ENCODE measurements at places on chromosomes 16 and 17.

DNA sequence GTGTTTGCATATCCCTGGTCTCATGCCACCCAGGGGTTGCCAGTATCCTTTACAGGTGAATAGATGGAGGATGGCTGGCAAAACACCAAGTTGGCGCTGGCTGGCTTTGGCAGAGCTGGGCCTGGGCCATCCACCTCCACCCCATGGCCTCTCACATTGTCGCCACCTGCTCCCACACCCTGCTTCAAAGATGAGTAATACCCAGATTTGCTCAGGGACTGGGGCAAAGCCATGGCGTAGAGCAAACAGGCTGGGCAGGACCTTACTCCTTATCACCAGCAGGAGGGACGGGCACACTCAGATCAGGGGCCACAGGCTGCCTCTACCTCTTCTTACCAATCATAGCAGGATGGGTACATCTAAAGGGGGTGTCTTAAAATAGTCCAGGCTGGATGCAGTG lies 24.3 kb downstream of the PLA2G10 start:
- DNase-seq: peak; percentile 34

GRCh38 chr17:78555746-78556401 lies 21.3 kb downstream of the DNAH17 start:
- DNase-seq: no peak

- DNase-seq: no peak
Observed at GRCh38 chr16:6019490-6019991, 921.9 kb upstream of the EEF2KMT start.

DNA sequence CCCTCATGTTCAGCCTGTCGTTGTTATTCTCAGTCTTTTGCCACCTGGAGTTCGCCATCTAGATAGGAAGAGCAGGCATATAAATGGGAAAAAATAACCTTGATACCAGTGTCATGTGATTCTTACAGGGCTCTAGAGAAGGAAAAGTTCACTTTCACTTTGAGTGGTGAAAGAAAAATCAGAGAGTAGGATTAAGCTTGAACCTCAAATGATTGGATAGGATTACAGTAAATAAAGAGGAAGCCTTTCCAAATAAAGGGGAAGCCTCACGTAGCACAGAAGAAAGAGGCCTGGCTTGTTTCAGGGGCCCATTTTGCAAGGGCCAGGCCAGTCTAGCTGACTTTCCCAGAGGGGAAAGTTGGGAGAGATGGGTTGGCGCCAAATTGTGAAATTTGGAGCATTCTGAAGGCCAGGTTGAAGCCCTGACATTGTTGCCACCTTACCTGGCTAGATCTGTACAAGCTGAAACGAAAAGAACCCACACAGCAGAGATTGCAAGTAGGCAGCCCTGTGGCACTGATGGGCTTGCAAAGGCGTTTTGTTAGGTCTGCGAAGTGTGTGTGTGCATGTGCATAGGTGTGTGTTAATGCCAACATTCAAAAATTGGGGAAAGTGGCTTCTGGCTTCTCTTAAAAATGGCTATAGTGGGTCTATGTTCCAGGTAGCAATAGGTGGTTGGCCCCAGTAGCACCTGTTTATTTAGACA lies 38.8 kb downstream of the TMC6 start:
- DNase-seq: no peak

GRCh38 chr17:57970710-57971109 lies 15.5 kb upstream of the CUEDC1 start:
- no peak for DNase-seq

DNA sequence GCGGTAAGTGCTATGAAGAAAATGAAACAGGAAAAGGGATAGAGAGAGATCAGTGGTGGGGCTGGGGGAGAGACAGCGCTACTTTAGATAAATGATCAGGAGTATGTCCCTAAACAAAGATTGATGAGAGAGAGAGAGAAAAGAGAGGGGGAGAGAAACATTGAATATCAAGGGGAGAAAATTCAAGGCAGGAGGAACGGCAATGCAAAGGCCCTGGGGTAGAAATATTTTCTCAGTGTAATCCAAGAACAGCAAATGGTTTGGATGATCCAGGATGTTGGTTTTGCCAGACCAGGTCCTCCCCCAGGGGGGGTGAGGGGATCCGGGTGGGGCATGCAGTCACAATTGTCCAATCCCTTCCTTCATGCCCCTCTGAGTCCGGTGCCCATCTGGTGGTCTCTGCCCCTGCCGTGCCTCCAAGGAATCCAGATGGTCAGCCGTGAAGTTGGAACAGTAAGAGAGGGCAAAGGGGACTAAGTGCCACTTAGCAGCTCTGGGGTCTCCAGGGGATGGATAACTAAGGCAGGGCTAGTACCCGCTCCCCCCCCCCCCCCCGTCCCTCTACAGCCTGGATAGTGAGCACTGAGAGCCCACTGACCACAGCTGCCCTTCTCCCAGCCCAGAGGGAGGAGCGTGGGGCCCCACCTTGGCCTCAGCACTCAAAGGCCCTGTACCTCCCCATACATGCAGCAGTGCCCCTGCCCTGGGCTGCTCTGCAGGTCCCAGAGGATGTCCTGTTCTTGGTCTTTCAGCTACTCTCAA lies 43.7 kb downstream of the TMEM132E start:
- no peak for DNase-seq

DNA sequence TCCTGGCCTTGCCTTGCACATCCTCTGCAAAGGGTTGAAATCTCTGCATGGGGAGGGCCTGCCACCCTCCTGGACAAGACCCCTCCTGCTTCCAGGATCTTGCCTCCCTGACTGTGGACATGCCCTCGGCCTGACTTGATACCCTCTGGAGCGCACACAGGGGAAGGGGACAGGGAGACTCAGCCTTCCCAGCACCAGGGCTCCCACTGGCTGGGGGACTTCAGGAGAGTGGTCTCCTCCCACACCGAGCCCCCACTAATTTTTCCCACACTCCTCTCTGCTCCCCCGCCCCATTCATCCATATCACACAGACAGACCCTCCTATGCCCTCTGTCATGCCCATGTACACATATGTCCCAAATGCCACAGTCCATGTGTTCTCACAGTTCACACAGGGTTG lies 14.3 kb downstream of the SGCA start:
- no peak for DNase-seq

DNA sequence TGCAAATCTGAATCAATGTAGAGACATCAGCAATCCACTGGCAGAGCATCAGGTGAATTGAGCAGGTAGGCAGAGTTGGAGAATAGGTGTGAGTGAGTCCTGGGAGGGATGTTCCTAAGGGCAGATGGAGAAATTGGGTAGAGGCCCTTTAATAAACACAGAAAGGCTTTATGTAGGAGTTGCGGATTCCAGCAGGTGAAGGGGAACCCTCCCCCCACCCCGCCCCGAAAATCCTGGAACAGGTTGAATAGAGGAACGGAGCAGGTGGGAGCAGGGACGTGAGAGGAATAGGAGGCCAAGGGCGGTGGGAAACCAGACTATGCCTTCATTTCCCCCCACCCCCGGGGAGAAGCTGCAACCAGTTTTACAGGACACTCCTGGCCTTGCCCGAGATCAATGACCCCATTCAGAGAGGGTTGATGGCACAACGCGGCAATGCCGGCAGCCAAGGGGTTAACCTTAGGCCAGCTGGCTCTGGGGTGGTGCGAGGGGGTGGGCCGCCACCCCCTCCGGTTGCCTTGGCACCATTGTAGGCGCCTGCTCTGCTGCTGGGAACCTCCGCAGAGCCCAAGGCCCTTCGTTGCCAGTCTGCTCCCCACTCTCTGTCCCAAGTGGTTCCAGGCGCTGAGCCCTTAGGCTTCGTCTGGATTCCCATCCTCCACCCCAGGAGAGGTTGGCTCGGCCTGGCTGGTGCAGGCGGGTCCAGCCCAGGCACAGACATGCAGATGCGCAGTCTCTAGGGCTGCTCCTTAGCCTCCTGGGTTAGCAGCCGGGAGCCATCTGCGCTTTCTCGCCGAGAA lies 814 bp upstream of the RUNDC3A start:
- DNase-seq: peak; percentile 69

DNA sequence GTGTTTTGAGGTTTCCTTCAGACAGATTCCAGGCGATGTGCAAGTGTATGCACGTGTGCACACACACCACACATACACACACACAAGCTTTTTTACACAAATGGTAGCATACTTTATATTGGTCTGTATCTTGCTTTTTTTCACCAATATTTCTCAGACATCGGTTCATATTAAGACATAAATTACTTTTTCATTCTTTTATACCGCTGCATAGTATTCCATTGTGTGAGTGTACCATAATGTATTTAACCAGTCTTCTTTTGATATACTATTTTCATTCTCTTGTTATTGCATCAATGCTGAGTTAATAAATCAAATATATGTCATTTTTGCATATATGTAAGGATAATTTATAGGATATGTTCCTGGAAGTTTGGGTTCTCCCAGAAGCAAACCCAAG lies 22.4 kb upstream of the ITGAX start:
- DNase-seq: no peak

GRCh38 chr17:48137656-48138055 lies 30.1 kb downstream of the SNX11 start:
- no peak for DNase-seq

- DNase-seq: peak; percentile 25
Observed at GRCh38 chr17:2062571-2063183, 7.8 kb downstream of the HIC1 start.

DNA sequence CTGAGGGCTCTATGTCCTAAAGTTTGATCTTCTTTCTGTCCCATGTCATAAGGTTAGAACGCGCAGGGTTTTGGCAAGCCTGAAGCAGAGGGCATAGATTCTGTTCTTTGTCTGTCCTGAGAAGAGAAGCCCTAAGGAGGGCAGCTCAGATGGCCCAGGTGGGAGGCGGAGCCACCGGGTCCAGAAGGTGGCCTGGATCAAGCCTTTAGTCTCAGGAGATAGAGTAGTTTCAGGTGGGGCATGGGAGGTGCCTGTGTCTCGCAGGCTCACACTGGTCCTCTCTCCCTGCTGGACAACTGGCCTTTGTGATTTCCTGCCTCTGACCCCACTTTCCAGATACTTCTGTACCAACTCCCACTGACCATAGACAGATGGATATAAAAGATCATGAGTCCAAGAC lies 44.2 kb upstream of the DNAJA2 start:
- DNase-seq: no peak

DNA sequence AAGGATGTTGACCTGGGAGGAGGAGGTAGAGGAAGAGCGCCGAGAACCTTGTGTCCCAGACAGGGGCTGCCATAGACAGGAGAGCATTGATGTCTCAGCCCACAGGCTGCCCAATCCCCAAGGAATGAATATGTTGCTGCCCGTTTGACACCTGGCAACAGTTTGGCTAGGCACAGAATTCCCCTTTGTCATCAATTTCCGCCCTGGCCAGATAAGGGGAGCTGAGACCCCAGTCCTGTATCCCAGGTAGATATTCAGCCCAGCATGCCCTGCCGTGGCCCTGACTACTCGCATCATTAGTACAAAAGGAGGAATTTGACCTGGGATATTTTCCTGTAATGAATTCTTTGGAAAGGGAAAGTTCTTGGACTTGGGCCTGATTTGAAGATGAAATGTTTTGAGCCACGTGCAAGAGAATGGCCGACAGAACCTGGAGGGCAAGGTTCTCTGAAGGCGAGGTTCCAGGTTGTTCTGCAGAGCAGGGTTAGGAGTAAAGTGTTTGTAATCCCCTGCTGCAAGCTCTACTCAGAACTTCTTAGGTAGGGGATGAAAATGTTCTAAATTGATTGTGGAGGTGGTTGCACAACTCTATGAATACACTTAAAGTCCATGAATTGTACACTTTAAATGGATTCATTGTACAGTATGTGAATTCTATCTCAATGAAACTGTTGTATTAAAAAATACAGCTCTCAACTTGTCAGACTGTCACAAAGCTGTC lies 108.8 kb downstream of the SOCS1 start:
- no peak for DNase-seq

DNA sequence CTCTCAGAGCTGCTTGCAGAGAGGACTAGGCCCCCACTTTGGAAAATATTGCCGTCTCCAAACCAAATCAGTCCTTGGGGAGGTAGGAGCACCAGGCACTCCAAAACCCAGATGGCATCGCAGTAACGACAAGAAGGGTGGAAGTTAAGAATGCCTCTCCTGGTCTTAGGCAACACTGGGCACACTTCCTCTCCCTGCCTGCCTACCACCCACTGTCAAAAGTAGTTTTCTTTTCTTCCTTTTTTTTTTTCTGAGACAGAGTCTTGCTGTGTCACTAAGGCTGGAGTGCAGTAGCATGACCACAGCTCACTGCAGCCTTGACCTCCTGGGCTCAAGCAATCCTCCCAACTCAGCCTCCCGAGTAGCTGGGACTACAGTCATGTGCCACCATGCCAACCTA lies 47.2 kb downstream of the SRL start:
- no peak for DNase-seq

DNA sequence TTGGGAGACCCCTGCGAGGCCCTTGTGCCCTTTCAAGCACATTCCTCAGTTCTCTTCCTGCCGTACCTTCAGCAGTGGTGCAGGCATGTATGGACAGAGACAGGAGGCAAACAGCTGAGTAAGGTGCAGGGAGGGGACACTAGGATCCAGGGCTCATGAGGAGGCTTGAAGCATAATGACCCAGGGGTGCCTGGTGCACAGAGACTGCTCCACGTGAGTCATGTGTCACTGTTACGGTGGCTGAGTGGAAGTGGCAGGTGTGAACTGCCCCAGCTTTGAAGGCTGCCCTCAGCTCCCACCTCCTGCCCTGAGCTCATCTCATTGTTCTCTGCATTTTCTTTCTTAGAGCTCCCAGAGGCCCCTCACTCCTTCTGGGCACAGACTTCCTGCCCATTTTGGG lies 124.8 kb downstream of the NTN1 start:
- DNase-seq: no peak

- DNase-seq: no peak
Observed at GRCh38 chr16:71259086-71259485, 28.6 kb upstream of the HYDIN start.

- peak; percentile 35 for DNase-seq
Observed at GRCh38 chr17:65900216-65900615, 291.7 kb downstream of the CEP112 start.

GRCh38 chr16:73126525-73126853 lies 78.6 kb upstream of the ZFHX3 start:
- no peak for DNase-seq

- DNase-seq: no peak
Observed at GRCh38 chr16:68802190-68802589, 41.1 kb upstream of the TANGO6 start.

DNA sequence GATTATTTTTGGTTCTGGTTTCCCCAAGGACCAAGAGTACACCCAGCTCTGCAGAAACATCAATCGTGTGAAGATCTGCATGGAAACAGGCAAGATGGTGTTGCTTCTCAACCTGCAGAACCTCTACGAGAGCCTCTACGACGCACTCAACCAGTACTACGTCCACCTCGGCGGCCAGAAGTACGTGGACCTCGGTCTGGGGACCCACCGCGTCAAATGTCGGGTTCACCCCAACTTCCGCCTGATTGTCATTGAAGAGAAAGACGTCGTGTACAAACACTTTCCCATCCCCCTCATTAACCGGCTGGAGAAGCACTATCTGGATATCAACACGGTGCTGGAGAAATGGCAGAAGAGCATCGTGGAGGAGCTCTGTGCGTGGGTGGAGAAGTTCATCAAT lies 67.4 kb upstream of the ENDOV start:
- DNase-seq: no peak
